Activated CD4-positive, alpha-beta T cell treated with anti-CD3 and anti-CD28 coated beads for 24 hours (primary cell): ENCODE measurements at places on chromosomes 6 and 20.

DNA sequence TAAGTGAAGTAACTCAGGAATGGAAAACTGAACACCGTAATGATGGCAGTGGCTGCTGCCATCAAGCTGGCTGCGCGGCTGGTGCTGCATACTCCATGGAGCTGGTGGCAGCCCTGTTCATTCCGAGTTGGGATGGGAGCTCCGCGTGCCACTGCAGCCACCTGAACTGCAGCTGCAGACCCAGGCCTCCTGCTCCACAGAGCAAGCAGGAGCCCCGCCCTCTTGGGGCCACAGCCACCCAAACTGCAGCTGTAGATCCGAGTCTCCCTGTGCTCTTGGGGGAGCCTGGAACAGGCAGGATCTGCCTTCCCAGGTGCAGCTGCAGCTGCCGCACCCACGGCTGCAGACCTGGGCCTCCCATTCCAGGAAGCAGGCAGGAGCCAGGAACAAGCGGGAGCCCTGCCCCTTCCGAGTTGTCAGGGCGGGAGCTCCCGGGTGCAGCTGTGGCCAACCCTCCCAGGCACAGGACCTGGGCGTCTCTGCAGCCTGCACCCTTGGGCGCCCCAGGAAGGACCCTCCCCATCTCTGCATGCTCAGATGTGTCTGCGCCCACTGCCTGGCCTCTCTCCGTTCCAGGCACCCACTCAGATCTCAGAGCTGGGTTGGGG is 120.2 kb downstream of the GMPR start:
- no peak for DNase-seq

- DNase-seq = no peak
Measured at GRCh38 chr6:121093928-121094327, 240.4 kb downstream of the TBC1D32 start.

- DNase-seq = no peak
Measured at GRCh38 chr6:112227992-112228391, 26.4 kb downstream of the LAMA4 start.

DNA sequence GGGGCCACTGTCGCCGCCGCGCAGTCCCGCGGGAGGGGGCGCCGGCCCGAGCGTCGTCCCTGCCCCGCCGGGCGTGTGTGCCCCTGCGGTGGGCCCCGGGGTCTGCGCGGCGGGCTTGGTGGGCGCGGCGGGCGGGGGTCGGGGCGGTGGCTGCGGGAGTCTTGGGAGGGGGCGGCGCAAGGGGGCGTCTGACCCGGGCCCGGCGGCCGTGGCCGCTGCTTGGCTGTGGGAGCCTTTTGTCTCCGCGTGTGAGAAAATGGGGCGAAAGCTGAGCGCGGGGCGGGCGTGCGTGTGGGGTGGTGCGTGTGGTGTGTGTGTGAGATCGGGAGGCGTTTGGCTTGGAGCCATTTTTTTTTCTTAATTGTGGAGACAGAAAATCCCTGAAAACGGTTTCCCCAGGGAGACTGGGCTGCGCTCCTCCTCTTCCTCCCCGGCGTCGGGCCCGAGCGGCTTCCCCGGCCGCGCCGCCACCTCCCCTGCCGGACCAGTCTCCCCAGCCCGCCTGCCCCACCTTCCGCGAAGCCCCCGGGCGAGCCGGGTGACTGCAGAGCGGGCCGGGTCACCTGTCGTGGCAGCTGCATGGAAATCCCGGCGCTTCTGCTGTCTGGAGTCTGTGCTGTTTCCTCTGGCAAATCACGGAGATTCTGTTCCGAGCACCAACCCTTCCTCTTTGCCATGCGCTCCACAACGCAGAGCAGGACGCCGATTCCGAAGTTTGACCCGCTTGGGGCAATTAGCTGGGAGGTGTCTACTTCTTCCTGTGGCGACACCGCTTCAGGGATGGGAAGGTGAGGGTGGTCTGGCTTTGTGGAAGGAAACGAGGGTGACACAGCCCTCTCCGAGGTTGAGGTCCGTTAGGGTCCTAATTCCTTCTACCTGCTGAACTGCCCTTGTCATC is 64.4 kb downstream of the GTF2H5 start:
- peak; percentile 23 for DNase-seq

DNA sequence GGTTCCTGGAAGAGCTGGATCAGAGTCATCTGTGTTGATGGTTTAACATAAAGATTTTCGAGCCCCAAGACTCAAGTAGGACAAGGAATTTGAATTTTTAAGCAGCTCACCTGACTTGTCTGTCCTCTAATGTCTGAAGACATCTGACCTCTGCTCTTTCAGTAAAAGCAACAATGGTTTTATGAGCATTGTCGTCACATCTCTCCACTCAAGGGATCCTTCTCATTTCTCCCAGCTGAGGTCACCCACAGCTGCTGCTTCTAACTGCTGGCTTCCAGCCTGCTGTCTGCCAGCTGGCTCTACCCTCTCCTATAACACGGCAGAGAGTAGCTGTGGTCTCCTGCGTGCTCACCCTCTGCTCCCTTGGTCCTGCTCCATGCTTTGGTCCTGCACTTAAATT is 24.7 kb upstream of the HDAC2 start:
- DNase-seq = no peak
